Hepatocyte (in vitro differentiated cells): ENCODE measurements at places on chromosomes 3 and 15. TPM values are rescaled to one million over a fixed set of nuclear protein-coding genes. Genes with fewer than 3 reads are reported as not detected.

DNA sequence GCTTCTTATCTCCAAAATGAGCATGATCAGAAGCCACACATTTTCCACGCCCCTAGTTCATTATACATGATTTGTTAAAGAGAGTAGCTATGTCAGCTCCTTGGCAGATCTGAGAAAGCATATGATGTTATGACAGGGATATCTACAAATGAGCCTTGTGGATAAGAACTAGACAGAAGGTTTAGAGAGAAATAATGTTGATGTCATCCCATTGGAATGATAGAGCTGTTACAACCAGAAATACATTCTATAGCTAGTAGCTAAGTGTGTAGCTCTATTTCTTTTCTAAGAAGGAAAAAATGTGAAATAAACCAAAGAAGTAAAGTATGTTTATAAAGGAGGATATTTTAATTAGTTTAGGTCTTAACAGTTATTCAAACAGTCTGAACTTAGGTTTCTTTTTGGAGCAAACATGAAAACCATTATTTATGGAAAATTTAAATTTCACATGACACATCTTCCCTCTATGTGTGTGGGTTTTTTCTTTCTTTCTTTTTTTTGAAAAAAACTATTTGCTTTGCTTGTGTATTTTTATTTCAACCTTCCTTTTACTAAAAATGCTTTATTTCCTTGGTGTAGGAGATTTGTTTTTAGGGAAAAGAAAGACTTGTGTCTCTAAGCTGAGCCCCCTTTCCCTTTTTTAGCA lies 167.7 kb downstream of the GHSR start:
- DNase-seq = peak; percentile 34
- H3K36me3 ChIP-seq = no peaks in the 10 kb centered on the region
- peaks cover 8% of the 10 kb centered on the region for H3K4me1 ChIP-seq

GRCh38 chr3:111963424-111963823 lies 15.4 kb upstream of the ABHD10 start:
- H3K27ac ChIP-seq = no peak overlapping the region
- no peak for DNase-seq
- H3K4me3 ChIP-seq = no peak overlapping the region
- H3K27me3 ChIP-seq = no peaks in the 10 kb centered on the region
- H3K36me3 ChIP-seq = no peaks in the 10 kb centered on the region

DNA sequence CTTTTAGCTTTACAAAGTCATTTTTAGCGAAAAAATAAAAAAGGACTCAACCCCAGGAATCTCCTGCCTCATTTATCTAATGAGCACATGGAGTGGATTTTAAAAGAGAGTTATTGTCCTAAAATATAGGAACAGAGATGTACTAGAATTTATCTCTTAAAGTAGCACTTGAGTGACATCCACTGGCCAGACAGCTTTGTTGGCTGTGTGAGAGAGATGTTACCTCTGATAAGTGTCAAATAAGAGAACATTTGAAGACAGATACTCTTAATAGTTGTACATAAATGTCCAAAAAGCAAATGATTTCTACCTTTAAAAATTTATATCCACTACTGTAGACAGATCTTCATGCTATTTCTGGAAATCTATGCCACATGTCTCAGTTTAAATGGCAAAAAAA lies 12.3 kb upstream of the MFSD1 start:
- no peaks in the 10 kb centered on the region for H3K36me3 ChIP-seq
- no peak overlapping the region for H3K4me3 ChIP-seq
- no peaks in the 10 kb centered on the region for H3K27me3 ChIP-seq
- H3K27ac ChIP-seq = no peak overlapping the region
- no peaks in the 10 kb centered on the region for H3K4me1 ChIP-seq

DNA sequence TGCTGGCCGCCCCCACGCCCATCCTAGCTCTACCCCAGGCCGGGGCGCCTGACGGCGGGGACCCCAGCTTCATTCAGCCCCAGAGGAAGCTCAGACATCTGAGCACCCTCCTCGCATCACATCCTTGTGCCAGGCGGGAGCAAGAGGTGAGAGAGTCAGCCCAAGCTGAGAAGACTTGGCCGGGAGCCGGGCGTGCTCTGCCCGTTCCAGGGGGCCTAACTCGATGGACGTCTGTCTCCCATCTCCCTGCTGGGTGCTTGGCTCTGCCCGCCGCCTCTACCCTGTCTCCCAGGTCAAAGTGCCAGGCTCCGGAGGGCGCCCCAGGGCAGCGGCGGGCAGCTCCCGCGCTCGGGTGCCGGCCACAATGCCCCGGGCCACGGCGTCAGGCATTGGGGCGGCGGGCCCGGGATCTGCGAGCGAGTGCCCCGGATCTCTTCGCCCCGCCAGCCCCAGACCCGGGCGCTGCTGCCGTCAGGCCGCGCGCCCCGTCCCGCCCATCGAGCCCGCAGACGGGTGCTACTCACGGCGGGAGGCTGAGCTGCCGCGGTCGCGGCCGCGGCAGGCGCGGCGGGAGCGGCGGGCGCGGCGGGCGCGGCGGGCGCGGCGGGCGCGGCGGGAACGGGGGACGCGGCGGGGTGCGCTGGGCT lies 388 bp downstream of the DAPK2 start:
- H3K36me3 ChIP-seq = no peaks in the 10 kb centered on the region
- no peak for DNase-seq
- peaks cover 15% of the 10 kb centered on the region for H3K4me1 ChIP-seq
- peak overlapping the region; percentile 55 for H3K4me3 ChIP-seq
- H3K27me3 ChIP-seq = peaks cover 5% of the 10 kb centered on the region
- no peak overlapping the region for H3K27ac ChIP-seq

DNA sequence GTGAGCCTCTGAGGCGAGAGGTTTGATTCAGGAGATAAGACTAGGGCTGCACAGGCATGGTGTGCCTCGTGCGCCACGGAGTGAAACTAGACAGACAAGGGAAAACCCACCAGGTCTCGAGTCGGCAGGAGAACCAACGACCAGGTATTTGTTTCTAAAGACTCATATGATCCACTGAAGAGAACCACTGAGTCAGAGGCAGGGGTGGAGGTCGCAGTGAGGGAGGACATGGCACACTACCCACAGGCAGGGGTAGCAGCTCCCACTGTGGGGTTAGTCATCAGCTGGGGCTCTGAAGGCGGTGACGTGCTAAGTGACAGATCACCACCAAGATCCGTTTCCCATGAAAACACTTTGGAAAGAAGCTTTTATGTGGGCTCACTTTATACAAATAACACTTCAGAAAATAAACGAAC lies 45.7 kb downstream of the CHSY1 start:
- no peaks in the 10 kb centered on the region for H3K36me3 ChIP-seq
- H3K4me3 ChIP-seq = no peak overlapping the region
- no peak overlapping the region for H3K27ac ChIP-seq
- DNase-seq = no peak

- no peaks in the 10 kb centered on the region for H3K36me3 ChIP-seq
- no peak for DNase-seq
- H3K27me3 ChIP-seq = no peaks in the 10 kb centered on the region
- H3K4me3 ChIP-seq = no peak overlapping the region
- peak overlapping the region; percentile 52 for H3K27ac ChIP-seq
- no peaks in the 10 kb centered on the region for H3K4me1 ChIP-seq
These were observed 43.4 kb downstream of the HLTF start for GRCh38 chr3:149042789-149043386.

- H3K4me3 ChIP-seq = no peak overlapping the region
- no peaks in the 10 kb centered on the region for H3K4me1 ChIP-seq
- no peak for DNase-seq
- no peaks in the 10 kb centered on the region for H3K27me3 ChIP-seq
These were observed 409.0 kb downstream of the TUSC7 start for GRCh38 chr3:117118604-117119003.

DNA sequence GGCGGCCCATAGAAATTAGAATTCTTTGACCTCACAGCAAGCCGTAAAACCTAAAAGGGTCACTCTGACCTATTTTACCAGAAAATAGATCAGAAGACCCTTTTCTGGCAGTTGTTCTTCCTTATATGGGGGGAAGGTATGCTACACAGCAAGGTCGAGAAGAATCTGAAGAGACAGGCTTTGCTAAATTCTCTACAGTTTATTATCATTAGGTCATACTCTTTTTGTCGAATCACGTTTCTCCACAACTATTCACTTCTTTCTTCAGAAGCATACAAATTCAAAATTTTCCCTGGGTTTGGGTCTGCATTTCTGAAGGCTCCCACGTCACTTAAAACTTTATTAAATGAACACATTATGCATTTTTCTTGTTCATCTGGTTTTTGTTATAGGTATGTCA lies 229.5 kb upstream of the GRM7 start:
- no peak overlapping the region for H3K4me3 ChIP-seq
- H3K4me1 ChIP-seq = no peaks in the 10 kb centered on the region
- no peak for DNase-seq
- no peaks in the 10 kb centered on the region for H3K36me3 ChIP-seq
- H3K27me3 ChIP-seq = no peaks in the 10 kb centered on the region
- H3K27ac ChIP-seq = peak overlapping the region; percentile 29

- H3K4me3 ChIP-seq = no peak overlapping the region
- no peak for DNase-seq
- H3K27ac ChIP-seq = peak overlapping the region; percentile 22
These were observed 25.3 kb downstream of the MEF2A start for GRCh38 chr15:99590913-99591646.

- H3K27ac ChIP-seq = no peak overlapping the region
- H3K4me1 ChIP-seq = no peaks in the 10 kb centered on the region
- H3K27me3 ChIP-seq = no peaks in the 10 kb centered on the region
- no peak overlapping the region for H3K4me3 ChIP-seq
These were observed 288.3 kb downstream of the CNTN6 start for GRCh38 chr3:1380926-1381646.

- no peak for DNase-seq
- H3K36me3 ChIP-seq = no peaks in the 10 kb centered on the region
- no peaks in the 10 kb centered on the region for H3K27me3 ChIP-seq
- H3K4me3 ChIP-seq = no peak overlapping the region
- peaks cover 4% of the 10 kb centered on the region for H3K4me1 ChIP-seq
These were observed 2.0 kb downstream of the TMEM62 start for GRCh38 chr15:43135351-43135750.

DNA sequence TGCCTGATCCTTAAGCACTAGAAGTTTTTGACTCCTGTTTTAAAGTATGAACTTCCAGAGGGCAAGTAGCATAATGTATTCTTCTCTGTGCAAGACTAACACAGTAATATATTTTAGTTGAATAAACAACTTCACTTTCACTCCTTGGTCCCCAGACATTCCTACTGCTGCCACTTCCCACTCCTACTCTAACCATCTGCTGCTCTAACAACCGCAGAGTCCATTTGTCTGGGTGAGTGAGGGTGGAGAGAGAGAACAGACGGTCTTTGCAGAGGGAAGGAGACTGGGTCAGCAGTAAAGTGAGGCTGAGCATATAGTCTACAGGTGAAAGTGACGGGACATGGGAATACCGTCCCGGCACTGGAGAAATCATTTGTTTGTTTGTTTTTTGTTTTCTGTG lies 301.0 kb upstream of the SLCO3A1 start:
- H3K36me3 ChIP-seq = no peaks in the 10 kb centered on the region
- no peak for DNase-seq
- H3K4me3 ChIP-seq = no peak overlapping the region
- H3K27ac ChIP-seq = no peak overlapping the region
- no peaks in the 10 kb centered on the region for H3K4me1 ChIP-seq

DNA sequence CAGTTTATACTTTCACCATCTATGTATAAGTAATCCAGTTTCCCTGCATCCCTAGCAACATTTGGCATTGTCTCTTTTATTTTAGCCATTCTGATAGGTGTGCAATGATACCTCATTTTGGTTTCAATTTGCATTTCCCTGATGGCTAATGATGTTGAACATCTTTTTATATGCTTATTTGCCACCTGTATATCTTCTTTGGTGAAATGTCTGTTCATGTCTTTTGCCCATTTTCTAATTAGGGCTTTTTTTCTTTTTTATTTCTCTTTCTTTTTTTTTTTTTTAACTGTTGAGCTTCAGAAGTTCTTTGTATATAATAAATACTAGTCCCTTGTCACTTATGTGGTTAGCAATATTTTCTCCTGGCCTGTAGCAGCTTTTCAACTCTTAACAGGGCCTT lies 68.9 kb downstream of the TM2D3 start:
- no peaks in the 10 kb centered on the region for H3K36me3 ChIP-seq
- H3K4me3 ChIP-seq = no peak overlapping the region
- no peaks in the 10 kb centered on the region for H3K27me3 ChIP-seq
- H3K27ac ChIP-seq = no peak overlapping the region
- H3K4me1 ChIP-seq = no peaks in the 10 kb centered on the region

DNA sequence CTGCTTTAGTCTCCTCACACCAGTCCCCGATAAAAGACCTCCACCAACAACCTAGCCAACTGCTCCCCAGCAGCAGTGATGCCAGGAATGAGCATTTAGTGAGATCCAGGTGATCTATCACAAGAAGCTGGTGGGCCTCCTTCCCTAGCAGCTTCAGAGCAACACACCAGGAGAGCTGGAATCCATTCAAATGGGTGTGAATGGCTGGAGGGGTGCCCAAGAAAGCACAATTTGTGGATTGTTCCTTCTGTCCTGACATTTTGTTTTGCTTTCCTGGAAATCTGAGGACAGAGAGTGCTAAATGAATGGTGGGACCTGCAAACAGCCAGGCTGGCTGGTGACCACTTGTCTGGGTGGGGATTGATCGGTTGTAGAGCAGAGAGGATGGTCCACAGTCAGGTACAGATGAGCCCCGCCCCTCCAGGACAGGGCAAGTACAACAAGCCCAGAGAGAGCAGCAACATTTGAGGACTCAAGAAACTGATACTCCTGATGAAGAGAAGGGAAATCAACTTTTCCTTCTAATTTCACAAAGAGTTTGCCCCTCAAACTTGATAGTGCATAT lies 316.8 kb downstream of the VPS13C start:
- H3K4me1 ChIP-seq = no peaks in the 10 kb centered on the region
- no peaks in the 10 kb centered on the region for H3K27me3 ChIP-seq
- H3K4me3 ChIP-seq = no peak overlapping the region

DNA sequence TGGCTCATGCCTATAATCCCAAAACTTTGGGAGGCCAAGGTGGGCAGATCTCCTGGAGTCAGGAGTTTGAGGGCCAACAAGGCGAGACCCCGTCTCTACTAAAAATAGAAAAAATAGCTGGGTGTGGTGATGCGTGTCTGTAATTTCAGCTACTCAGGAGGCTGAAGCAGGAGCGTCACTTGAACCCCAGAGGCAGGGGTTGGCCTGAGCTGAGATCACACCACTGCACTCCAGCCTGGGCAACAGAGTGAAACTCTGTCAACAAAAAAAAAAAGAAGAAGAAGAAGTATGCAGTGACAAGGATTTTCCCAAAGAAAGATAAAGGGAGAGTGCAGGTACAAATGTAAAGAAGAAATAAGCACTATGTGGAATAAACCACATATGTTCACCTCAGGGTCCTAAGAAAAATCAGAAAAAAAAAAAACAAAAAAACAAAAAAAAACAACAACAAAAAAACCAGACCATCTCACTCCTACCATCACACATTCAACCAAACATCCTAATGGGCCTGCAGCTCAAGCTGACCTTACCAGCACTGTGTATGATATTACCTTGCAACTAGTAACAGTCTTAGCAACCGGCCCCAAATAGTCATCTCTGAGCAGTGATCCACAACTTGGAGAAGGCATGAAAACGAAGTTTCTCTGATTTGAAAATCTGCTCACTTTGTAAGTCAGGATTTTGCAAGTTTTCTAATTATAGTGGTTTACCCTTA lies 296.7 kb upstream of the PROK2 start:
- H3K4me3 ChIP-seq = no peak overlapping the region
- no peaks in the 10 kb centered on the region for H3K27me3 ChIP-seq
- no peaks in the 10 kb centered on the region for H3K36me3 ChIP-seq
- H3K27ac ChIP-seq = peak overlapping the region; percentile 5
- no peaks in the 10 kb centered on the region for H3K4me1 ChIP-seq

NIT2 gene
- 84.5 and 96.9 TPM in 2 replicates for polyA plus RNA-seq

IL5RA gene
- polyA plus RNA-seq = not detected in 2 replicates
